Melanocyte of skin (primary cell): ENCODE measurements at places on chromosomes 7 and 10. TPM values are rescaled to one million over a fixed set of nuclear protein-coding genes. Genes with fewer than 3 reads are reported as not detected.

TMEM213 gene
- total RNA-seq = under 0.01 TPM in 1 of 2 replicates, not detected in the other

ABCC2 gene
- total RNA-seq = 102 and 129 TPM in 2 replicates

NRCAM gene
- total RNA-seq = 33.4 and 61.8 TPM in 2 replicates

LHFPL3 gene
- total RNA-seq = 0.36 TPM in 1 of 2 replicates, not detected in the other

CPXM2 gene
- total RNA-seq = 0.31 and 0.33 TPM in 2 replicates

GRK5 gene
- 4.1 and 5.8 TPM in 2 replicates for total RNA-seq

PRKAR2B gene
- total RNA-seq = 10.2 and 11.4 TPM in 2 replicates

SCART1 gene
- 1.0 and 2.2 TPM in 2 replicates for total RNA-seq

MMRN2 gene
- total RNA-seq = 0.15 and 1.00 TPM in 2 replicates
